CD4-positive, alpha-beta T cell treated with Interleukin-2 at 100 ng/mL for 4 hours (primary cell): ENCODE measurements at places on chromosomes 4 and X.

- no peak for DNase-seq
Measured at GRCh38 chr4:183214912-183215488, 105.1 kb downstream of the CLDN22 start.

DNA sequence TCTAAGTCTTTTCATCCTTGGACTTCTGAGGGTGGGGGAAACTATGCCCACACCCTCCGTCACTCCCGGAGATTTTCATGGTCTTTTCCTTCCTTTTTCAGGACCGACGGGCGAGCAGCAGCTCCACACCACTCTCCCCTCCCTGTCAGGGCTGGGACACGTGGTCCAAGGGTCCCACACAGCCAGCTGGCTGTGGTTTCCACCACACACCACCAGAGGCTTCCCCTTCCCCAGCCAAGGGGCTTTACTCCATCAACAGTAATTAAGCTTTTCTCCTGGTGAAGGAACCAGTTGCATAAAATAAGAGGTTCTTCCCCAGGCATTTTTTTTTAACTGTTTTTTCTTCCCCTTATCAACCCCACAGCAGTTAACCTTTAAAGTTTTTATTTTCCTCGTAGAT is 453.9 kb downstream of the GPAT3 start:
- DNase-seq = no peak

GRCh38 chr4:122195718-122196117 is 43.6 kb downstream of the BLTP1 start:
- DNase-seq = no peak

DNA sequence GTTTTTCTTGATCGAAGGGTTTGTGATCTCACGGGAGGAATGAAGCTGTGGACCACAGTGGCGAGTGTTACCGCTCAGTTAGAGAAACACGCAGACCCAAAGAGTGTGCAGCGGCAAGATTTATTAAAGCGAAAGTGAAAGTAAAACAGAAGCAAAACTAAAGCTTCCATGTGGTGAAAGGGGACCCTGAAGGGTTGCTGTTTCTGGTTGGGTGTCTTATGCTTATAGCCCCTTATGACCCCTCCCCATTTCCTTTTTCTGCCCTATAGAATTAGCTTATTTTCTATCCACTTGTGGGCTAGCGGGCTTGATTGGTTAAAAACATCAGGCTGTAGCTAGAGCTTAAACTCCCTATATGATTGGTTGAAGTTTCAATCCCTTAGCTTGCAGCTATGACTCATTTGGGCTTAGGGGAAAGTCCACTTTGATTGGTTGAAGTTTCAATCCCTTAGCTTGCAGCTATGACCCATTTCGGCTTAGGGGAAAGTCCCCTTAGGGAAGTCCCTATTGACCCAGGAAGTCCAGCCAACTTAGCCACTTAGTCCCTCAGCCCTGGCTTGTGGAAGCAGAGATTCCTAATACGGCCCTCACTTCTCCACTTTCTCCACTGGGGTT is 171.2 kb upstream of the NWD2 start:
- no peak for DNase-seq

DNA sequence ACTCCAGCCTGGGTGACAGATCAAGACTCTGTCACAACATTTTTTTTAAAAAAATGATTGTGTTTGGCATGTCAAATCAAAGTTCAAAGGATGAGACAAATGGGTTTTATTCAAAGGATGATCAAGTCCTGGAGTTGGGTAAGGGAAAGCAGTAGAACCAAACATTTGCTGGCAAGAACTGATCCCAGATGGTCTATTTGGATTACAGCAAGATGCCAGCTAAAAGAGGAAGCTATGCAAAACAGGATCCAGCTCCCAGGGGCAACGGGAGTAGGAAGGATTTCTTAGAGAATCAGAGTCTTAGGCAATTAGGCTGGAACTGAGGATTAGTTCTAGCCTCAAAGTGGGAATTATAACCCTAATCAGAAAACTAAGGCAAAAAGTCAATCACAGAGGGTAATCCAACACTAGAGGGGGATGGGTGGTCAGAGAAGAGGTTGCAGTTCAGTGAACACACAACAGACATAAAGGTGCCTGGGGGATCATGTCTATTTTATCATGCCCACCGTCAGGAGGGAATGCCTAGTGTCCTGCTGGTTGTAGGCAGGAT is 133.0 kb upstream of the PLS3 start:
- no peak for DNase-seq

- DNase-seq = no peak
Measured at GRCh38 chr4:139243448-139244365, 36.3 kb downstream of the MGARP start.

DNA sequence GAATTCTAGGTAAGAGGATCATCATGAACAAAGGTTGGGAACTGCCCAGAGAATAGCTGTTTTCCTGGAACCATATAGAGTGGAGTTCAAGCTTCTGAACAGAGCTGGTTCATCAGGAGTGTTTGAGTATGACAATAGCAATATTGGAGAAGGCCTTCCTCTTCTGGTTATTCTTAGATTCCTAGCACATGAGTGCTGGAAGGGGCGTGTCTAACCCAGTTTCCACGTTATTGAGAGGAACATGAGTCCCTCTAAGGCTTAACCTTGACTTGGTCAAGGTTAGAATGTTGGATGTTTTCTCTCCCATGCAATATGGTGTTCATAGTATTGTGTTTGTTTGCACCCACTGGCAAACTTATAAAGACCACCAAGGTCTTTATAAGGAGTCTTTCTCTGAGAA is 101.3 kb downstream of the TSPAN7 start:
- DNase-seq = no peak

DNA sequence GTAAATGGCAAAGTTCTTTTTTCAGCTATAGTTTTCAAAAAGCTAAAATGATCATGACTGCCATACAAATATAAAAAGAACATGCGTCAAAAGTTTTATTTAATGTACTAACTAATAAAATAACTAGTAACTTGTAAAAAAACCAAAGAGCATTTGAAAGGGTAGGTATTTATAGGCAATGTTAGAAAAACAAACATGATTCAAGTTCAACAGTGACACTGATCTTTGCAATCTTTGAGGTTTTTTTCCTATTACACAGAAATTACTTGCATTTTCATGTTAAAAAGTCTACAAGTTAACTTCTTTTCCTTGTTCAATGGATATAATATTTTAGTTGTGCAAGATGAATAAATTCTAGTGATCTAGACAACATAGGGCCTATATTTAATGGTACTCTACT is 72.3 kb upstream of the GRID2 start:
- DNase-seq = no peak

GRCh38 chr4:150619042-150619441 is 37.1 kb downstream of the MAB21L2 start:
- DNase-seq = no peak

DNA sequence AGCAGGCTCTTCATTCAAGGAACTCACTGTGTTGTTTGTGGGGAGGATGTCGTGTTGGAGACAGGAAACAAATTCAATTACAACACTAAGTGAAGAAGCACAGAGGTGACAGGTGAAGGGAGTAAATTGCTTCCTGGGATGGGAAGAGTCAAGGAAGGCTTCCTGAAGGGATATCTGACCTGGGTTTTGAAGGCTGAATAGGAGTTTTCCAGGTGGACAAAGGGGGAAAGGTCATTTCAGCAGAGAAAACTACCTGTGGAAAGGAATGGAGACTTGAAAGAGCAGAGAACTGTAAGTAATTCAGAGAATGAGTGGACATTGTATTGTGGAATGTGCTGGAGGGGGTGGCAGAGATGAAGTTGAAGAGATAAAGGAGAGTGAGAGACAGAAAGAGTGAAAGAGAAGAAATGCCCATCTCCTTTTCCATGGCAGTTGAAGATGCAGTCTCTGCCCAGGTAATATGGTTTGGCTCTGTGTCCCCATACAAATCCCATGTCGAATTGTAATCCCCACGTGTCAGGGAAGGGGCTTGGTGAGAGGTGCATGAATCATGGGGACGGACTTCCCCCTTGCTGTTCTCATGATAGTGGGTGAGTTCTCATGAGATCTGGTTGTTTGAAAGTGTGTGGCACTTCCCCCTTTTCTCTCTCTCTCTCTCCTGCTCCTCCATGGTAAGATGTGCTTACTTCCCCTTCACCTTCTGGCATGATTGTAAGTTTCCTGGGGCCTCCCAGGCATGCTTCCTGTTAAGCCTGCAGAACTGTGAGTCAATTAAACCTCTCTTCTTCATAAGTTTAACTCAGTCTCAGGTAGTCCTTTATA is 205.7 kb upstream of the BCOR start:
- DNase-seq = no peak

DNA sequence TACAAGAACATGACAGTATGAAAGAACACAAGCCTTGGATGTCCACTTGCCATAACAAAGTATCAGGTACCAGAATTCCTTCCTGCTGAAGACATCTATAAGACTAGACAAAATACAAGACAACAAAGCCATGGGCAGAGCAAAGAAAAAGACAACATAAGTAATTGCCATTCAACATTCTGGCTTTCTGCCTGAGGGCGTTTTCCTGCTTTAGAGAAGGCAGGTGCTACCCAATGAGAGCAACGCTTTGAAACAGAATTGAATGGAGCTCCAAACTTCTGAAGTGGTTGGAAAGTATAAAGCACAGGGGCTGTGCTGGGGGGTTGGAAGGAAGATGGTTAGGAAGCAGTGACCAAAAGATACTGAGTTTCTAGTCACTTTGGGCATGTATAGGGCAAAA is 30.1 kb downstream of the PDE5A start:
- DNase-seq = no peak

DNA sequence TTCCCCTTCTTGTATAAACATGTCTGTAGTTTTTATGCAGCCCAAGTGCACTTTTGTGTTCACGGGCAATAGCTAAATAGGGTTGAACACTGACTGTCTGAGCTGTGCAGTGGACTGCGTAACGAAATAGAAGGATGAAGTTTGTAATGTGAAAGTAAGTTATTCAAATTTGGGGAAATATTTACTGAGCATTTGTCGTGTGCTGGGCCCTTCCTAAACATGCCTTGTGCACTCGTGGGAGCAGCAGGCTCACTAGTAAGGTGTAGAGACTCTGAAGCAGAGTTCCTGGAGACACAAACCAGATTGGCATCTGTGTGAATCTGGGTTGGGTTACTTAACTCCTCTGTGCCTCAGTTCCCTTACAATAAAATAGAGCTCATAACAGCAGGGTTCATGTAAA is 51.7 kb upstream of the C1QTNF7 start:
- no peak for DNase-seq
